ENCODE measurements at places on chromosomes 3 and 15. TPM values are rescaled to one million over a fixed set of nuclear protein-coding genes. Genes with fewer than 3 reads are reported as not detected.
A peak's percentile ranks its signal among the peaks of the same experiment; 100 is the strongest.

Gene CKMT1B
- polyA plus RNA-seq = 53.7 TPM

Gene ERICH6
- not detected for polyA plus RNA-seq

Gene C3orf20
- polyA plus RNA-seq = not detected

DNA sequence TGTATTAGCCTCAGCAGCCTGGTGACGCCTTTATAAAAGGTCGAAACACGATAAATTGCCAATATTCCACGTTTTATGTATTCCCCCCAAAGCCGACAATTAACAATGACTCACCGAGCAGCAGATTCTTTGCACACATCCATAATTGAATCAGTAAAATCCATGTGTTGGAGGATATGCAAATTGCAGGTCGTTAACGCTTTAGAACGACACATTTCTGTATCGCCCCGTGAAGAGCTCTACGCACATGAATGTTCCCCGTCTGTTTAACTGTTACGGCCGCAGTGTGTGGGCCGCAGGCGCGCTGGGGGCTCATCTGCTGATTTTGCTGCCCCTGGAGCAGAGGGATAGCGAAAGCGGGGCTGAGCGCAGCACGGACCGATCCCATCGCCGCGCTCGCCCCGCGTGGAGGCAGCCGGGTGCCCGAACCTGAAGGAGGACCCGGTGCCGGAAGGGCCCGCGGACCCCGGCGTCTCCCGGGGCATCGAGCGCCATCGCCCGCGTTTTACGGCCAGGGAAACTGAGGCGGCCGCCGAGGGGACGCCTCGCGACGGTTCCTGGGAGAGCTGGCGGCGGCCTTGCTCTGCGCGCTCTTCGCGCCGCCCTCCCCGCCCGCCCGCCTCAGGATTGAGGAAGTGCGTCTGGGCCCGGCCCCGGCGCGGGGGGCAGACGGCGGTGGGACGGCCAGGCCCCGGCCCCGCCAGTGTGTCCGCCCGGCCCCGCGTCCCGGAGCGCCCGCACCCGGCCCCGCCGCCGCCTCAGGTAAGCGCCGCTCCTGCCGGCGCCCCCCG lies at the start of gene LRRK1:
LRRK1 (plus strand) TSS at position 668 of the 791 bp plus-strand sequence. CDS start 5,276 bp downstream, outside the sequence.
- peak; percentile 55 for DNase-seq

GRCh38 chr15:45653702-45654424 lies 19.0 kb downstream of the SQOR start:
- no peak for DNase-seq

DNA sequence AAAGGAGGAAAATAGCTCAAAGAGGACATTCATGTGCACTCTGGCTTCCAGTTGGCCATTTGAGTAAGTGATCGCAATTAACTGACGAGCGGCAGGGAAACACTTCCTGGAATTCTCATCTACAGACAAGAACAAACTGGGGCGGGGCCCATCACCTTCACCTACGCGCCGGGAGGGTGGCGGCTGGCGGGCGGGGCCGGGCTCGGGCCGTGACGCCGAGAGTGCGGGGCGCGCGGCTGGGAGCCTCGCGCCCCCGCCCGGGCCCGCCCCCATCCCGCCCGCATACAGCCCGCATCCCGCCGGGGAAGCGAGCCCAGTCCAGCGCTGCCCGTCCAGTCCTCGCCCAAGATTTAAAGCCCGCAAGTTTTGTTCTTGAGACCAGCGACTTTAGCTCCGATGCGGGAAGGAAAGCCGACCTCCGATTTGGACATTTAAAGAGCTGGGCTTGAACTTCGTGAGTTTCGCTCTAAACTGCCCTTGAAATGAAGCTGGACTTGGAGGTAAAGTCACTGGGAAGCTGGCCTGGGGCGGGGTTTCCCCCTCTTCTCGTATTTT lies at the start of gene B3GNT5:
B3GNT5 (plus strand) TSS at position 281 of the 555 bp plus-strand sequence. CDS start 16,546 bp downstream, outside the sequence.
- no peak for DNase-seq

DNA sequence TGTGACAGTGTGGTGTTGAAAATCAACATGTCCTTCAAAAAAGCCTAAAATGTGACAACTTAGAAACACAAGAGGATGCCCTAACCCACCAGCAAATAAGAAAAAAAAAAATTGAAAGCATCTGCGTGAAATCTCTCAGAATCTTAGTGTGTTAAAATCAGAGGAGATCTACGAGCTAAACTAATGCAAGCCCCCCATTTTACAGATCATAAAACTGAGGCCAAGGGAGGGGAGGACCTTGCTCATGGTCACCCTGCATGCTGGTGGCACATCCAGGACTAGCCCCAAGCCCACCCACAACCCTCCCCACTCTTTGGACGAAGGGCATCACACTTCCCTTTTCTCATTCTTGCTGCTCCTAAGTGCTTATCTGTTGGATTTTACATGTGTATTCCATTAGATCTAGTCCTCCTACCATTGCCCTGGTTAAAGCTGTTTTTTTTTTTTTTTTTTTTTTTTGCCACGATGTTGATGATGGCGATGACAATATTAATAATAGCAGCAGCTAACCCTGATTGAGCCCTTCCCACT lies 29.1 kb upstream of the NOX5 start:
- DNase-seq = no peak

DNA sequence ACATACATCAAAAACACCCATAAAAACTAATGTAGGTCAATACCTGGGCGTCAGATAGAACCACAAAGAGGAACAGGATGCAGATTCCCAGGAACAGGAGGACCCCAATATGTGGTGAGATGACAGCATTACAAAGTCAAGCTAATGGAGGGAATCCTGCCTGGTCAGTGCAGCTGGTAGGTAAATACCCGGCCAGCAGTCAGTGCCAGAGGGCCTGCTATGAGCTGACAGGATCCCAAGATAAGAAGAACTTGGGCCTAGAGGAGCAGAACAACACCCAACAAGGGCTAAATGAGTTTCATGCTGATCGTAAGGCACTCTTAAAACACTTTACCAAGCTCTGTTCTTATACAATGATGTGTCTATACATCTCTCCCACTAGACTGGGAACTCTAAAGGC lies 61.2 kb upstream of the KCNMB2 start:
- no peak for DNase-seq

DNA sequence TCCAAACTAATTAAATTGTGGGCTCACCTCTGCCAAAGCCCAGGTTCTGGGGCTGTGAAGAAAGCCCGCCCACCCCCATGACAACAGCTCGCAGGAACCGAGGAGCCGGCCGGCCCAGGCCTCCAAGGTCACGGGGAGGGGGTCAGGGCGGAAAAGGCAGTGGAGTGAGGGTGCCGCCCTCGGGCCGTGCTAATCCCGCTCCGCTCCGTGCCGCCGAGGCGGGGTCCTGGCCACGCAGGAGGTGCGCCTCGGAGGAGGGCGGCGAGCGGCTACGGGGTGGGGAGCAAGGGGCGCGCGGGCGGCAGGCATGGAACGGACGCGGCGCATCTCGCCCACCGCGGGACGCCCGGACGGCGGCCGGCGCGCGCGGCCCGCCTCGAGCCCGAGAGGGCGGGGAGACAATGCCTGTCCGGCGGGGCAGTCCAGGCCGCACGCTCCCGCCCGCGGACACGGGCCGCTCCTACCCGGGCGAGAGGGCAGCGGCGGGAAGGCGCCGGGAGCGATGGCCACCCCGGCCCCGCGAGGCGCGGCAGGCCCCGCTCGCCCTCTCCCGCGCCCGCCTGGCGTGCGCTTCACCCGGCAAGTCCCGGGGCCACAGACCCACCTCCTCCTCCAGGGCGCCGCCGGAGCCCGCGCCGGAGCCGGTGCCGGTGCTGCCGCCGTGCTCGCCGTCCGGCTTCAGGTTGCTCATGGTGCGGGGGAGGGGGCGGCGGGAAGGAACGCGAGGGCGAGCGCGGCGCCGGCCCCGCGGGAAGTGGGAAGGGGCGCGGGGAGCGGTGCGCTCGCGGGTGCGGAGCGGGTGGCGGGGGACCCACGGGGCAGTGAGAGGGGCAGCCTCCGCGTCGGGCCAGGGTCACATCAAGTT lies 528 bp downstream of the RBPMS2 start:
- no peak for DNase-seq

DNA sequence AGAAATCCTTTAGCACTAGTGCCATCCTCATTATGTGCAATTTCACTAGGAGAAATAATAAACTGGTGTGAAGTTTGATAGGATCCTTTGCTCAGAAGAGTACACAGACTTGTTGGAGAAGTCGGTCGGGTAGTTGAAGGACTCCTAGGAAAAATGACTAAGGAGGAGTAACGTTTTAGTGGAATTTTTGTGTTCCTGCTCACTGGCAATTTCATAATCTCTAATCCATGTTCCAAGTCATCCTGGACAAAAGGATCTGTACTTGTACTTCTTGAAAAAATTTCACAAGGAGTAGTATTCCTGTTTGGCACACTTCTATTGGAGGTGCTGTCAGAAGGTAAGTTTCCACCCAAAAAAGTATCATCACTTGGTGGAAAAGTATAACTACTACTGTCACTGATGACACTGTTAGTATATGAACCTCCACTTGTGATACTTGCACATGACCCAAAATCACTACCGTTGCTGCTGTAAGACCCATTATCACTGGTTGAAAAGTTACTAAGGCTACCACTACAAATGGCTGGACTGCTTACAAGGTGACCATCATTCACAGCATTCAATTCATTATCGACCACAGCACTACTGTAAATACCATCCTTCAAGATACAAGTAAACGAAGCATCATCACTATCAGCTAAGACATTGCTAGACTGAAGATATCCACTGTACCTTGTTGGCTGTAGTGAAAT lies 77.4 kb downstream of the NEDD4 start:
- DNase-seq = peak; percentile 27

DNA sequence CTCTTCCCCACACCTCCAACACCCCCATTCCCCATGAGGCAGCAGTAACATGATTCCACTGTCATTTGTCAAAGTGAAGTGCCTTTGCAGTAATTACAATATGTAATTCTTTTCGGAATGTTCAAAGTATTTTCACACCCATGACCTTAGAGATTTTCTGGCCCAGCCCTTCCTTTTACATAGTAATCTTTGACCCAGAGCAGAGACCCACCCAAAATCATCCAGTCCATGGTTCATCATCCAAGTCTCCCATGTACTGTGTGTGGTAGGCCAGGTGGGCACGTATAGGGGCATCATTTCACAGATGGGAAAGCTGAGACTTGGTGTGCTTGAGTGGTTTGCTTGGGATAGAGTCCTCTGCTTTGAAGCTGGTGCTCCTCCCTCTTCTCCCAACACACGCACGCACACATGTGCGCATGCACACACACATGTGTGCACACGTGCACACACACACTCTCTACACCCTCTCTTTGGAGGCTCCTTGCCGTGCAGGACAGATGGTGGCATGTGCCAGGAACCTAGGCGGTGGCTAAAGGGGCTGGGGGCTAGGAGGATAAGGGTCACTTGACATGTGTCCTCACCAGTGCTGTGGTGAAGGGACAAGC lies 284.7 kb upstream of the ROPN1 start:
- no peak for DNase-seq

DNA sequence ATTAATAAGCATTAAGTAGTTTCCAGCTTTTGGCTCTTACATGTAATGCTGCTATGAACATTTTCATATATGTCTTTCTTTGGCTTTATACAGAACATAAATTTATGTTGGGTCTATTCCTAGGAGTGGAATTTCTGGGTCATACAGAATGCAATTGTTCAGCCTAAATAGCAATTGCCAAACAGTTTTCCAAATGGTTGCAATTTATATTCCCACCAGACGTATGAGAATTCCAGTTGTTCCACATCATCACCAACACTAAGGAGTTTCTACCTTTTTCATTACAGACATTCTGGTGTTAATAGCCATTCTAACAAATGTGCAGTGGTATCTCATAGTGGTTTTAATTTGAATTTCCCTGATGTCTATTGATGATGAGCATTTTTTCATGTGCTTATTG lies 160.1 kb upstream of the TMC3 start:
- DNase-seq = no peak

DNA sequence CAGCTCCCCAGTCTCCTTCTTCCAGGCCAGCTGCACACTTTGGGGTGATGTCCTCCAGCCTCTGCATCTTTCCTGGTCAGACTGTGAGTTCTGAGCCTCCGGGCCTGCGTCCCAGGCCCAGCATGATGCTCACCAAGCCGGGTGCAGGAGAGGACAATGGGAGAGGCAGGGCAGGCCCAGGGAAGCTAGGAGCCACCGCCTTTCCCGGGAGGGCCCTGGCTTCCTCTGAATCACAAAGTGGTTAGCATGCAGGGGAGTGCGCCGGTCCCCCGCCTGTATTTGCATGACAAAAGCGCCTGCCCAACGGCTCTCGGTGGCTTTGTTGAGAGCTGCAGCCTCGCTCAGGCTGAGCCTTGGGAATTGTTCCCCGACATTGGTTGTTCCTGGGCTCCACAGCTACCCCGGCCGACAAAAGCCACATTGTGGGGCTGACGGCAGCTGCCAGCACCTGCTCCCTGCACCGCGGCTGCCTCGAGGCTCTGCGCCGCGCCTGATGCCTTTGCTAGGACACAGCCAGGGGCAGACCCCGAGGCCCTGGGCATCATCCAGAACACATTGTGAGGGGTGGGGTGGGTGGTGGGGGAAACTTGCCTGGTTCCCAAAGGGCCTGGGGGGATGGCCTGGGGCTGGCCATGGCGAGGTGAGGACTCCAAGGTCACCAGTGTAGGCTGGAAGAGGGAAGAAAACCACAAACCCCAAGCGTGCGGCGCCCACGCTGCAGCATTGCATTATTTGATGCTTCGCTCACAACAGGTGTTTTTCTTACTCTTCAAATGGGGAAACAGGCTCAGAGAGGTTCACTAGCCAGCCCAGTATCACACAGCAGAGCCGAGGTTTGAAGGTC lies 20.0 kb upstream of the KLF13 start:
- peak; percentile 40 for DNase-seq

DNA sequence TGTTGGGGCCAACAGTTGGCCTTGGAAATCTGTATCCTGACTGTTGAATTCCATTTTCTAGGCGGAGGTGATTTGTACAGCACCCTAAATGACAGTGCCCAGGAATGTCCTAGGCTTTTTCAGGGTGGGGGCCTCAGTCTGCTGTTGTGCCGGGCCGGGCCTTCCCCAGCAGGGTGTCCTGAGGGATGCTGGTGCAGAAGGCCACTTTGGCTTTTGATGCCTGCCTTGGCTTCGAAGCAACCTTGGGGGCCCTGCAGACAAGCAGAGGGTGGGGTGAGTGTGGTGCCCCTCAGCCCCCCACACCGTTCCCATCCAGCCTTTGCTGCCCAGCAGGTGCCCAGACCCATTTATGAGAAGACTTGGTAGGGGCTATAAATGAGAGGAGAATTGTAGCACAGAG lies 33.0 kb downstream of the SYNM start:
- DNase-seq = no peak
